ENCODE measurements at places on chromosomes 3 and 15.

GRCh38 chr3:66747696-66748095 is 246.9 kb upstream of the LRIG1 start:
- DNase-seq = no peak

GRCh38 chr15:31384568-31384967 is 57.9 kb downstream of the KLF13 start:
- DNase-seq = no peak

DNA sequence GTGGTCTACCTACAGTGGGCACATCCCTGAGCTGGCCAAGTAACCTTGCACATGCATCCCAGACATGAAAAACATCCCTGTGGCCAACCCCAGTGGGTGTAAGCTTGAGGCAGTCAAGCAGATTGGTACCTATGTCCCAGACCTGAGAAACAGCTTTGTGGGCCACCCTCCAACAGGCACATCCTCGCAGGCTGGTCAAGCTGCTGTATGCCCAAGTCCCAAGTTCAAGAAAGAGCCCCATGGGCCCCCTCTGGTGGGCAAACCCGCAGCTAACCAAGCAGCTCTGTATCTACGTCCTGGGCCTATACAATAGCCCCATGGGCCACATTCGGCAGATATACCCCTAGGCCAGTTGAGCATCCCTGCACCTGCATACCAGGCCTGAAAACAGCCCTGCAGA is 186.3 kb upstream of the GPR149 start:
- no peak for DNase-seq

DNA sequence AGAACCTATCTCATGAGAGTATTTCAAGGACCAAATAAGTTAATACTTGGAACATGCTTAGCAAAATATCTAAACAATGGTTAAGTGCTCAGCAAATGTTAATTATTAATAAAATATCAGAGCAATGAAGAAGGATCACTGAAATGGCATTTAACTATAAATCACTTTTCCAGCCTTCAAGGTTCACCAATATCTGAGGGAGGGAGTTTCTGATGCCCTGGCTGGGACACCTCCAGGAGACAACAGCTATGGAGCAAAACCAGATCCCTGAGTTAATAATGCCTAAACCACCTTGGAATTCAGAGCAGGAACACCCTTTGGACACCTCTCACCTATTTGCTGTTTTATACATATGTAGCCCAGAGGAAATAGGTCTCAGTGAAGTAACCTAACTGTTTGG is 6.4 kb upstream of the FAM174B start:
- no peak for DNase-seq

Measured in activated CD8-positive, alpha-beta memory T cell treated with anti-CD3 and anti-CD28 coated beads, Interleukin-2, amount 50 U/mL, for 4 hours (primary cell).